ENCODE measurements at places on chromosomes 3 and 15.

DNA sequence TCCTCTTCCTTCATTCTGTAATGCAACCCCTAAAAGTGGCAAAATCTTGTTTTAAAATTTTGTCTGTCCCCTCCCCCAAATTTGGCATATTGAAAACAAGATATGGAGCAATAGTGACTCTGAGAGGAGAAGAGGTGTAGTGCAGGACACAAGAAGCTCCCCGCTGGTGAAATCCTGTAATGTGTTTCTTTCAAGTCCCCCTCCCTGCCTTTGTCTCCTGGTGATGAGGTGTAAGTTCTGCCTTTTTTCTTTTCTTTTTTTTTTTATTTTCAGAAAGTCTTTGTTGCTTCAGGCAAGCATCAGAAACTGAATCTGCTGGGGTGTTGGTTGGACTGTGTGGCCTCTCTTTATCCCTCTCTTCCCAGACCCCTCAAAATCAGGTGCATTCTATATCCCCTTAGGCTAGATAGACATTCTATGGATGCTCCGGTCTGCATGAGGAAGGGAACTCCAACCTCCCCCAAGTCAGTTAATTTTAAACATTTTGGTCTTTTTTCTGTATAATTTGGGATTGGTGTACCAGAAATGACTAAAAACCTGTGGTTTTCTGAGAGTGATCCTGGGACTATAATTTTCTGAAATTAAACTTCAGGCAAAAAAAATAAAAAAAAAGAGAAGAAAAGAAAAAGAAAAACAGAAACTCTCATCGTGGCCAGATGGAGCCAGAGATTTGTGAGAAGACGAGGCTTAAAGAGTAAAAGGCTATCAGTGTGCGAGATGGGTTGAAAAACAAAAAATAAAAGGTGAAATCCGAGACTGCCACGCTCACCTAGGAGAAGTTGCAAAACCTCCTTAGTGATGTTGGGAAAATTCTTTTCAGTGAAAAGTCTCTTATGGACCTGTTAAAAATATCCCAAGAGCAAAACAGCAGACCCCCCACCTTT, 21.4 kb downstream of the ACKR2 start:
- peak; percentile 55 for DNase-seq

DNA sequence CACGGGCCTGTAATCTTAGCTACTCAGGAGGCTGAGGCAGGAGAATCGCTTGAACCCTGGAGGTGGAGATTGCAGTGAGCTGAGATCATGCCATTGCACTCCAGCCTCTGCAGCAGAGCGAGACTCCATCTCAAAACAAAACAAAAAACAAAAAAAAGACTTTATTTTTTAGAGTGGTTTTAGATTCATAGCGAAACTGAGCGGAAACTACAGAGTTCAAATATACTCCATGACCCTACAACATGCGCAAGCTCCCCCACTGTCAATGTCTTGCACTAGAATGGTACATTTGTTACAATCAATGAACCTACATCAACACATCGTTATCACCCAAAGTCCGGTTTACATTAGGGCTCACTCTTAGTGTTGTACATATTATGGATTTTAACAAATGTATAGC, 2.2 kb upstream of the CRTAP start:
- DNase-seq: no peak

GRCh38 chr3:53577506-53577905, 83.1 kb downstream of the CACNA1D start:
- peak; percentile 79 for DNase-seq

DNA sequence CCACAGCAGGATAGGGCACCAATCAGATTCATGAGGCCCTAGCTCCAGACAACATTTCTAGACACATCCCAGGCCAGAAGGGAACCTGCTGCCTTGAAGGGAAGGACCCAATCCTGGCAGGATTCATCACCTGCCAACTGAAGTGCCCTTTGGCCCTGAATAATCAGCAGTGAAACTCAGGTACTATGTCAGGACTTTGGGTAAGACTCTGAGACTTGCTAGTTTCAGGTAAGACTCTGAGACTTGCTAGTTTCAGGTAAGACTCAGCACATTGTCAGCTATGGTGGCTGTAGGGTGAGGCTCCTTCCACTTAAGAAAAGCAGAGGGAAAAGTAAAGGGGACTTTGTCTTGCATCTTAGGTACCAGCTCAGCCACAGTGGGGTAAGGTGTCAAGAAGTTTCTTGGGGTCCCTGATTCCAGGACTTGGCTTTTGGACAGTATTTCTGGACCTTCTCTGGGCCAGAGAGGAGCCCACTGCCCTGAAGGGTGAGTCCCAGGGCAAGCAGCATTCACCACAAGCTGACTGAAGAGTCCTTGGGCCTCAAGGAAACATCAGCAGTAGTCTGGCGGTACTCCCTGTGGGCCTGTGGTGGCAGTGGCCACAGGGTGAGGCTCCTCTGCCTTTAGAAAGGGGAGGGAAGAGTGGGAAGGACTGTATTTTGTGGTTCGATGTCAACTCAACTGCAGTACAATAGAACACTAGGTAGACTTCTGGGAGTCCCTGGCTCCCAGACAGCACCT, 13.7 kb upstream of the COL8A1 start:
- no peak for DNase-seq

GRCh38 chr3:59978979-59979378, 929.2 kb upstream of the CFAP20DC start:
- DNase-seq: no peak

DNA sequence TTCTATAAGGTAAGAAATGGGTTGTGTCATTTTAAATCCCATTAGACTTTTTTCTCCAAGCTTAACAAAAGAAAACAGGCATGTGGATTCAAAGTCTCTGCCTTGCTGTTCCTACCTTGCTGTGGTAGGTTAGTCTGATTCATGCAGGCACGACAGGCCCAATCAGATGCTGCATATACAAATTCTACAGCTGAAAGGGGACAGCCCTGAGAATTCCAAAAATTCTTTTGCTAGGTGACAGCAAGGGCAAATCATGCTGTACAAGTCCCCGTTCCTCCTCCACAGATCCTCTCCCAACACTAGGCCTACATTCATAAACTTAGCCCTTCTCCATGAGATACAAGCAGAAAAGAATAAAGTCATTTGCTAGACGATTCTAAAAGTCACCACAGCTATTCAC, 161.2 kb upstream of the THBS1 start:
- DNase-seq: peak; percentile 63

- DNase-seq: peak; percentile 20
Measured at GRCh38 chr3:81602781-81603180, 158.7 kb downstream of the GBE1 start.

GRCh38 chr3:176208915-176209314, 988.4 kb downstream of the TBL1XR1 start:
- DNase-seq: no peak

- no peak for DNase-seq
Measured at GRCh38 chr15:100230784-100231183, 111.0 kb downstream of the ADAMTS17 start.

DNA sequence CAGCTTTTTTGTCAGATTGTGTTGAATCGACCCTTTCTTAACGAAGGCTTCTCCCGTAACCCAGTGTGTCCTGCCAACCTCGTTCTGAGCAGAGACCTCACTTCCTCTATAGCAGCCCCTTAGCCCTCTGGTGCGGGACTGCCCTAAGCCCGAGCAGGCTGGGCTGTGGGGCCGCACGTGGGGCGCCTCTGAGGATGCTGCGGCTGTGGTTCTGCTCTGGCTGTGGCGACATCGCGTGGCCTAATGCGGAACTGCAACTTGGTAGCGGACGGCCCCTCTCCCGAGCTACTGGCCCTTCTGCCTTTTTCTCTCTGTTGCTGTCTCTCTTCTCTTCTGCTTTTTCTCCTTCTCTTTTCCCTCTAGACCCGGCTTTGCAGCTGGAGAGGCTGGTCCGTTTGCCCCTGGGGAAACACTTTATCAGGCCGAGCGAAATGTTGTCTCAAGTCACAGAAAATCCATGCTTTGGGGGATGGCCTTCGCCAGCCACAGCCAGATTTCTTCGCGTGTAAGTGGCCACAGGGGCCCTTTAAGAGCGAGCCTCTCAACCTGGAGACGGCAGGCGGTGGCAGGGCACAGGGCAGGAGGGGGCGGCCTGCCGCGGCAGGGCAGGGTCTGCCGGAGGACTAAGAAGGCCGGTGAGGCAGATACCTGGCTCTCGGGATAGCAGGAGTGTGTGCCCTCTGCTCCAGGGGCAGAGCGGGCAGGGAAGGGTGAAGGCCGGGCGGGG, 19.4 kb upstream of the KIF23 start:
- peak; percentile 60 for DNase-seq

GRCh38 chr3:107455621-107456020, 67.1 kb upstream of the BBX start:
- DNase-seq: no peak

DNA sequence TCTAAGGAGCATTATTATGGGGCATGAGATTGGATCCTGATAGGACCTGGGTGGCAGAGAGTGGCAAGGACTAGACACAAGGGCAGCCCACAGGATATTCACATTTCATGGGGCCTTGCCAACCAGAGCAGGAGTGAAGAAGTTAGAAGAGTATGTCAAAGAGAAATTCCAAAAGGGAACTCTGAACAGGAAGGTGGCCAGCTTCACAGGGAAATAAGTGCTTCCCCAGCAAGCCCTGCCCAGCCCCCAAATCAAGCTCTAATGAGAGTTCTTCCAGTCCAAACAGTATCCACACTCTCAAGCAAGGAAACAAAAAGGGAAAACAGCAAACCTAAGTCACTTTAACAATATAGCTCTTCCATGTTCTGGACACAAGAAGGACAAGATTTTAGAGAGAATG, 130.2 kb upstream of the COL8A1 start:
- no peak for DNase-seq

DNA sequence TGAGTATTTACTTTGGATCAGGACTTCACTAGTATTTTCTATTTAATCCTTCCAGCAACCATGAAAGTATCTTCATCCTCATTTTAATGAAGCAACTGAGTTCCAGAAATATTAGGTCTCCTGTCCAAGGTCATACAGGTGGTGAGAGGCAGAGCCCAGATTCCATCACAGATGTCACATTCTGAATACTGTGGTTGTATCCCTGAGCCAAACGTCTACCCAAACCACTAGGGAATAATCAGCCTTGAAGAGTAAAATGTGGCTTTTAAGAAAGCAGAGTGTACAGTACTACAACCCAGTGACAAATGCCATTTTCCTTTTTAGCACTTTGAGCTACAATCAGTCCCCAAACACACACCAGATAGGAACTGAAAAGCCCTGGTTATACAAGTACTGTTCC, 93.3 kb upstream of the TRIM42 start:
- DNase-seq: no peak

DNA sequence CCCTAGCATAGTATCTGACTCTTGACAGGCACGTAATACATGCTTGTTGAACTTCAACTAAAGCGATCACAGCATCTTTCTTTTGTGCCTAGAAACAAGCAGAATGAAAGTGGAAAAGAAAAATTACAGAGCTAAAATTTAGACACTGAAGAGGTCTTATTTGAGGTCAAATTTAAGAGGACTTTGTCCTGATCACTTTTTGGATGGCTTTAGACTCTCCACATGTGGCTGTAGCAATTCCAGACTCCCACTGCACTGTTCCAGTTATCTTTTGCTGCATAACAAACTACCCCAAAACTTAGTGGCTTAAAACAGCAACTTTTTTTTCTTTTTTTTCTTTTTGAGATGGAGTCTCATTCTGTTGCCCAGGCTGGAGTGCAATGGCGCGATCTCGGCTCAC, 23.5 kb downstream of the DPH3 start:
- DNase-seq: no peak

- no peak for DNase-seq
Measured at GRCh38 chr3:67388738-67389137, 265.7 kb downstream of the SUCLG2 start.

DNA sequence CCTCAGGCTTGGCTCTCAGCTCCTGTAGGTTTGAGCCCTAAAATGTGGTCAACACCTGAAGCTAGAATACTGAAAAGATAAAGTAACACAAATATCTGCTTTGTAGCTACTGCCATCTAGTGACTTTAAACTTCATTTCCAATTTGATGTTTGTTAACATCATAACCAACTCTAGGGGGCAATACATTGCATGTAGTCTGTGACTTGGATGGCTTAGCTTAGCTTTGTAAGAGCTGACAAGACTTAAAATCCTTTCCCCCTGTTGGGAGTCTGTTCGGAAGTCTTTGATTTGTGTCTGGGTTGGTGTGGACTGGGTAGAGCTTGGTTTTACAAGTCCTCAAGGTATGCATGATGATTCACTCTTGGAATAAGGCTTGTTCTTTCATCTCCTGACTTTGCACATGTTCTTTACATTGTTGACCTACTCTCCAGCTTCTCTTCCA, 51.7 kb downstream of the SCN11A start:
- peak; percentile 4 for DNase-seq

DNA sequence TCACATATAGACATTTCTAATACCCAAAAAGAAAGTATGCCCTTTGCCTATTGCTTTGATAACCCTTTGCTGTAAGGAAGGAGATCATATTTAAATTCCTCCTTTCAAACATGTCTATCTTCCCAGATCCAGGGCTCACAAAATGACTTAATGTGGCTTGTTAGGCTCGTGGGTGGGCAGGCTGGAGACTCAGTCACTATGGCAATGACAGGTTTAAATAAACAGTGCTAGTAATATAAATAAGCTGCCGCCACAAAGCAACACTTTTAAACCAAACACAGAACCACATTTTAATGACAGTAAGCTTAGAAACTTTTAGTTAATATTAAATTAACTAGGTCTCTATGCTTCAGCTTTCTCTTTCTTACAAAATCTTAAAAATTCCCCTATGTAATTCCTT, 616.0 kb upstream of the NAALADL2 start:
- no peak for DNase-seq

- no peak for DNase-seq
Measured at GRCh38 chr15:59419170-59419569, 18.8 kb upstream of the FAM81A start.

GRCh38 chr3:13113346-13114330, 40.4 kb upstream of the IQSEC1 start:
- no peak for DNase-seq

DNA sequence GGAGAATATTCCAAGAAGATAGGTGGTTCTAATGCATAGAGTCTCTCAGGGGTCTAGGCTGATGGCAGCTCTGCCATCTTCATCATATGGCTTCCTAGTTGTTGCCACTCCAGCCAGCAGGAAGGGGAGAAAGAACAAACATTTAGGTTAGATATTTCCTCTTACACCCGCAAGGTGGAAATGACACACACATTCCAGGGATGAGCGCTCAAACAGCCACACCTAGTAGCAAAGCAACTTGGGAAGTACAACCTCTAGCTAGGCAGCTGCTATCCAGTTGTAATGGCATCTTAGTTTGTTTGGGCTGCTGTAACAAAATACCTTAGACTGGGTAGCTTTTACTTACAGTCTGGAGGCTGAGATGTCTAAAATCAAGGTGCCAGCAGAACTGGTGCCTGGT, 51.9 kb upstream of the ADAMTSL3 start:
- no peak for DNase-seq

- DNase-seq: no peak
Measured at GRCh38 chr3:107657971-107658370, 135.2 kb downstream of the BBX start.

DNA sequence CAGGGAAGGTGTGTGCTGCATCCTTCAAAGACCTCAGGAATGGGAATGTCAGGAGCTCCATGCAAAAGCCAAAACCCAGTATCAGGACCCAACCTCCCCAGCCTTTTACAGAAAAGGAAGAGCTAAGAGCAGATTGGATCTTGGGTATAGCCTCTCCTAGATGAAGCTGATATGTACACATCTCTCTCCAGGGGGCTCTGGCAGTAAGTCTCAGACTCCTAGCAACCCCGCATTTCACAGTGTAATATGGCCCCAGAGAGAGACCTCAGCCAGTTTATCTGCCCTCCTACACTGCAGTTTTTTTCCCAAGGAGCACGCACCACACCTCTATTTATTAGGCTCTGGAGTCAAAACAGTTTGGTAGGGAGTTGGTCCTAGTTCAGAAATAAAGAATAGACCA, 88.2 kb downstream of the RBPMS2 start:
- no peak for DNase-seq

GRCh38 chr15:79943820-79944219, 27.2 kb downstream of the BCL2A1 start:
- no peak for DNase-seq

GRCh38 chr3:179929091-179929529, 107.6 kb downstream of the PEX5L start:
- DNase-seq: peak; percentile 24
